ENCODE measurements at places on chromosomes 12 and 14.

DNA sequence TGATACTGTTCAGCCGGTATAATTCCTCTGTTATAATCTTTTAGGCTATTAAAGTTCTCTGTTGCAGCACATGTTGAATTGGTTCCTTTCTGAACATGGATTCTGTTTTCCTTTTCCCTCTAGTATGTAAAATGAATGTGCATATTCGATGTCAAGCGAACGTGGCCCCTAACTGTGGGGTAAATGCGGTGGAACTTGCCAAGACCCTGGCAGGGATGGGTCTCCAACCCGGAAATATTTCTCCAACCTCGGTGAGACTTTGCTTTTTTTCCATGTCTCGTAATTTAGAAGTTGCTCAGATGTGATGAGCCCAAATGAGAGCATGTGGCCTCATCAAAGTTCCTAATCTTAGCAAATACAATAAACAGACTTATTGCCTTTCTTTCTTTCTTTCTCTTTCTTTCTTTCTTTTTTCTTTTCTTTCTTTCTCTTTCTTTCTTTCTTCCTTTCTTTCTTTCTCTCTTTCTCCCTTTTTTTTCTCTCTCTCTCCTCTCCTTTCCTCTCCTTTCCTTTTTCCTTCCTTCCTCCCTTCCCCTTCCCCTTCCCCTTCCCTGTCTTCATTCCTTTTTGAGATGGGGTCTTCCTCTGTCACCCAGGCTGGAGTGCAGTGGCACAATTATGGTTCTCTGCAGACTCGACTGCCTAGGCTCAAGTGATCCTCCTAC, 131.9 kb downstream of the PRKCH start:
- DNase-seq = no peak

DNA sequence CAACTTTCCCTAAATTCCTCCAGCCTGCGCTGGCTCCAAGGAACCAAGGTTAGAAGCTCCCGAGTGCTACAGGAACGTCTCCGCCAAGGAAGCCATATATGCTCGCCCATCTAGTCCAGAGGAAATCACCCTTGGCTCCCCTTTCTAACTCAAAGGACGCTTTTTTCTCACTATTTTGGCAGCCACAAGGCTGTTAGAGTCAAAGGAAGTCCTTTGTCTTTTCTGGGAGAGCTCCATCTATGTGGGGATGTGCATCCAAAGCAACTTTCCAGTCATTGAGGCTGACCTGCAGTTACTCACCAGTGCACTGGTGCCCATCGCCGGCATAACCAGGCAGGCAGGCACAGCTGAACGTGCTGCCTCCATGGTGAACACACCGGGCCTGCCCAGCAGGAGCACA, 37.6 kb downstream of the RTRAF start:
- no peak for DNase-seq

DNA sequence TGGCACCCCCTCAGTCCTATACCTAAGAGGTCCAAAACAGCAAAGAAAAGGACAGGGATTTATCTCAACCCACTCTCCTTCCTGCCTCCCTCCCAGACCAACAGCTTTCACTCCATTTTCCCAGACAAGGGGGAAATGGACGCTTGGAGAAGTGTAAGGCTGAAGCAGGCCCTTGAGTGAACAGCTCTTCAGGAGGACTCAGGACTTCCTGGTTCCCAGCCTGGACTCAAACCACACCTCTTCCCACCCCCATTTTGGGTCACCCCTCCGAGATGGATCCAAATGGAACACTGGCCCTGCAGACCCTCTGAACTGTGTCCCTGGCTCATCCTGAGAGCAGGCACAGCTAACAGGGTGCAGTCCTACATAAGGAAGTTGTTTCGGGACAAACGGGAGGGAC, 2.7 kb downstream of the KMT2D start:
- no peak for DNase-seq

- no peak for DNase-seq
Observed at GRCh38 chr12:124434354-124434753, 133.1 kb downstream of the NCOR2 start.

- no peak for DNase-seq
Observed at GRCh38 chr12:89920866-89921265, 212.2 kb upstream of the ATP2B1 start.

DNA sequence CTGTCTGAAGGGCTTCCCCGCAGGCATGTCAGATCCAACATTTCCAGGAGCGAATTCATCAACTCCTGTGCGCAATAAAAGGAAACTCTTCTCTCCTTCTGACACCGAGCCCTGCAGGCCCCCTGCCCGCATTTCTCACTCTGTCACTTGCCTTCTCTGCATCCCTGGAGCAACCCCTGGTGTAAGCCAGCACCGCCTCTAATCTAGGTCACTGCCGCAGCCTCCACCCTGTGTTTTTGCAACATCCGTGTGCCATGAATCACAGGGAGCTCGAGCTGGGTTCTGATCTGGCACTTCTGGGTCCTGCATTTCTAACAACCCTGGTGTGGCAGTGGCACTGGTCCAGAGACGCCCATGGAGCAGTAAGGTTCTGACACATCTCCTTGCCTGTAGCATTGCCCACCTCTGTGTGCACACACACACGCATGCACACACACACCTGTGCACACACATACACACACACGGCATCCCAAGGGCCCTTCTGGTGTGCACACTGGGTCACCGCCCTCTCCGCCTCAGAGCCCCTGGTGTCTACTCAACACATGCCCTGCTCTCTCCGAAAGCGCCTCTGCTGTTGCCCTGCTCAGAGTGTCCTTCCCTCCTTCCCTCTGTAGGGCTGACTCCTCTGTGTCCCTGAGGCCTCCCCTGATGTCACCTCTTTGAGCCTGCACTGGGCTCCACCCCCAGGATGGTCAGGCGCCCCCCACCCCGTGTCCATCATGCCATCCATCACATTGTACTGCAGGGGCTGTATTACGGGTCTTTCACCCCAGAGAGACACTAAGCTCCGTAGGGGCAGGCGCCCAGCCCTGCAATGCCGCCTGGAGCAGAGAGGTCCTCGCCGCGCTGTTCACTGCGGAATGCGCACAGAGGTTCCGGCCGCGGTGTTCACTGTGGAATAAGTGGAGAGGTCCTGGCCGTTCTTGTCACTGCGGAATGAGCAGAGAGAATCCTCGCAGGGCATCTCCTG, 111.4 kb upstream of the SFSWAP start:
- DNase-seq = no peak

DNA sequence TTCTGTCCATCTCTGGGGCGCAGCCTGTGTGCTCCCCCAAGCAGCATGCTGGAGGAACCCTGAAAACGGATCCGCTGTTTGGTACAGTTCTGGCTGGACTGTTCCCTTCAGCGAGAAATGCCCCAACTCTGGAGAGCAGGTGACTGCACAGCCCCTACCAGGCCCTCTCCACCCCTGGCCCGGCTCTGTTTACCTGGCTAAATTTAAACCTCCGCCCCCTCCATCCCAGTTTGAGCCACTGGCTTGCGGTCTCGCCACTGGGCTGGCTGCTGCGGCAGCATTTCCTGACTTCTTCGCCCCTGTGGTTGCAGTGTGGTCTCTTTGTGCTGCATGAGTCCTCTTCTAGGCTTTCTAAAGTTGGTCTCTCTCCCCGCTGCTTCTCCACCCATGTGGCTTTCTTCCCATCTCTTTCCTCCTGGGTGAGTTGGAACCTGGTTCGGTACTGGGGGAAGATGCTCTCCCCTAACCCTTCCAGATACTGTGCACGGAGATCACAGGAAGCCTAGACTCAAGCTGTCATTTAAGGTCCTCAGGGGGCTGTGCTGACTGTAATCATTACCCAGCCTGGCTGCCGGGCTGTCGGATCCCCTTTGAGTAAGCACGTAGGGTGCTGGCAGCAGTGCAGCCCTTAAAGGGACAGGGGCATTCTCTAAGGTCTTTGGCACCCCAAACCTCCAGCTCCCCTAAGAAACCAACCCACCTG, 60.6 kb downstream of the FBXL14 start:
- DNase-seq = no peak

DNA sequence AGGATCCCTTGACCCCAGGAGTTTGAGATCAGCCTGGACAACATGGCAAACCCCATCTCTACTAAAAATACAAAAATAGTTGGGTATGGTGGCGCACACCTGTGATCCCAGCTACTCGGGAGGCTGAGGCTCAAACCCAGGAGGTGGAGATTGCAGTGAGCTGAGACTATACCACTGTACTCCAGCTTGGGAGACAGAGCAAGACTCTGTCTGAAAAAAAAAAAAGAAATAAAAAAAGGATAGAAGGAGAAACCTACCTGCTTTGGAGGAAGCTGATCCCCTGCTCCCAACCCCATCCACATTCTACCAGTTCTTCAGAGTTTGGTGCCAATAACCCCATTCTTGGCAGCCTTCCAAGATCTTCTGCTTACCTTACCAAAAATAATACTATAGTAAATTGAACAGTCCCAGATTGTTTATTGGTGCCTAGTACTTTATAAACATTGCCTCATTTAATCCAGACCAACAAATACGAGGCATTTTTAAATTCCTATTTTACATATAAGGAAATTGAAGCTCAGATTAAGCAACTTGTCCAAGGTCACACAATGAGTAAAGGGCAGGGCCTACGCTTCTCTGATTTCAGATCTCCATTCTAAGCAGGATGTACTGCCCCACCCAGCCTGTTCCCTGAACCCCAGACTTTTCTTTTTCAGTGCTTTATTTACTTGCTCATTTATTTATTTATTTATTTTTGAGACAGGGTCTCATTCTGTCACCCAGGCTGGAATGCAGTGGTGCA, 33.2 kb upstream of the FAM222A start:
- no peak for DNase-seq

- peak; percentile 75 for DNase-seq
Observed at GRCh38 chr14:94601884-94602391, 10.3 kb upstream of the SERPINA3 start.

GRCh38 chr14:101027291-101027690, 123.8 kb upstream of the RTL1 start:
- no peak for DNase-seq

GRCh38 chr12:131087991-131088700, 134.4 kb downstream of the ADGRD1 start:
- no peak for DNase-seq

GRCh38 chr12:109863847-109864712, 16.3 kb downstream of the GLTP start:
- no peak for DNase-seq

DNA sequence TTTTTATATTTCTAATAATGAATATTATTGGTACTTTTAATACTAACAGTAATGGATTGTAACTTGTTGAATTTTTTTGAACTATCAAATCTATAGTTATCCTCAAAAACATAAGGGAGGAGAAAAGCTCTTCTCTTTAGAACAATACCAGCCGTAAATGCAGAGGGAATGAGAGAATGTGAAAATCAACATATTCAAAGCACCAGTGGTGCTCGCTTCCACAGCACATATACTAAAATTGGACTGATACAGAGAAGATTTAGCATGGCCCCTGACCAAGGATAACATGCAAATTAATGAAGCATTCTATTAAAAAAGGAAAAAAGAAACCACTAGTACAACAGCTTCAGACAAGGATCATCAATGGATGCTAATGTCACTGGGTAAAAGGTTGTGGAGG, 15.8 kb downstream of the R3HDM2 start:
- no peak for DNase-seq

- DNase-seq = no peak
Observed at GRCh38 chr14:33484264-33484663, 466.6 kb downstream of the EGLN3 start.

DNA sequence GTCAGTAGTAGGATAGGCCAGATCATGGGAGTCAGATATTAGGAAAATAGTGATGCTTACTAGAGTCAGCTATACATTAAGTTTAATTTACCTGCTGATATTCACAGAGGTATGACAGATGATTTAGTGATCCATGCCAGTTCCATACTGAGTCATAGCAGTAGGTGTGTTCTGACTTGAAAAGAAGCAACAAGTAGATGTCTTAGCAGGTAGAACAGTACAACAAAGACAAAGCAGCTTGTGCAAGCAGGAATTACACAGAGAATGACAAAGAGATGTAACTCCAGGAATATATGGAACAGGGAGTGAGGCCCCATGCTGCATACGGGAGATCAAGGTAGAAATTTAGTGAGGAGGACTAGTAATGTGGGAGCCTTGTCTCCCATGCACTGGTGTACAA, 556.9 kb downstream of the SLC16A7 start:
- DNase-seq = no peak

- no peak for DNase-seq
Observed at GRCh38 chr12:68203460-68203875, 22.1 kb downstream of the IL26 start.

GRCh38 chr14:36997843-36998242, 174.6 kb downstream of the SLC25A21 start:
- no peak for DNase-seq

- no peak for DNase-seq
Observed at GRCh38 chr12:64808110-64808509, 16.3 kb upstream of the TBC1D30 start.

DNA sequence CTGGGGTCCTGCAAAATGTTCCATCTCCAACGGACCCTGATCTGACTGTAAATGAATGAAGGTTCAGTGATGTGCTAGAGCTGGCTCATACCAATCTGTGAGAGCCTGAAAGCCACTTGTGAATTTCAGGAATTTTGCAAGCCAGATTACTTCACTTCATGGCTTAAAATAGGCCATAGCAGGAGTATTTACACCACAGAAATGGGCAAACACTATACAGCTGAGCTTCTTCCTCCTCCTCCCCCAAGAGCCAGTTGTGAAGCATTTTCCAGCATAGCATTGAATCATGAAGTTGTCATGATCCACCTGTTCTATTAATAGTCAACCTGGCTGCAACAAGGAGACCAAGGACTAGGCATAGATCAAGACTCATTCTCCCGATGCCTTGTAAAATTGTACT, 141.3 kb upstream of the RASSF8 start:
- DNase-seq = no peak

- no peak for DNase-seq
Observed at GRCh38 chr14:99548871-99549515, 55.0 kb downstream of the CCDC85C start.

- no peak for DNase-seq
Observed at GRCh38 chr12:53676656-53677015, 753 bp upstream of the ATP5MC2 start.

DNA sequence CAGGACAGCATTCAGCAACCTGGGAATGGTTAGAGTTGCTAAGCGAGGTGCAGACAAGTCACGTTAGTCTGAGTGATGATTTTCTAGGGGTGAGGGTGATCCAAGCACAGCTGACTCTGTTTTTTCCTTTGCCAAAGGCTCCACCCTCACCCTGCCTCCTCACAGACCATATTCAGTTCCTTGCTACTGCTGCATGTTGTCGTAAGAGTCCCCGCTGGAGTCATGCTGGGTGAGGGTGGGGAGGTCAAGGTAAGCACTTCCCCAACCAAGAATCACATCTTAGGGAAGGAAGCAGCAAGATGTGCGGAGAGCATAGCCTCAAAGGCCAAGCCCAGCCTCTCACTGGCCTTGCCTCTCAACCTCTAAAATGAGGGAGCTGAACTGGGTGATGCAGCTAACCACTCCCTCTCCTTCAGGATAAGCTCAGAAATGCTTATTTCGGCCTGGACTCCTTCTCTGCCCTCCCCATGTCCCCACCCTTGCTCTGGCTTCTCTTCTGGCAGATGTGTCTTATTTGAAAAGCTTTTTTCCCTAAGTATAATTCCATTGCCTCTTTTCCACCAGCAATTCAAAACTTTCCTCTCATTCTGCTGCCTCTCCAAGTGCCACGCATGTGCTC, 66.9 kb upstream of the ACTN1 start:
- DNase-seq = no peak

- DNase-seq = no peak
Observed at GRCh38 chr14:75453817-75454434, 26.1 kb downstream of the JDP2 start.
